H9 (cell line): ENCODE measurements at places on chromosomes 6 and 20. TPM values are rescaled to one million over a fixed set of nuclear protein-coding genes. Genes with fewer than 3 reads are reported as not detected.
A peak's percentile ranks its signal among the peaks of the same experiment; 100 is the strongest.

Gene OVOL2
- total RNA-seq, result 5.8 and 6.4 TPM in 2 replicates

GRCh38 chr6:105993341-105994117, 92.6 kb upstream of the PRDM1 start:
- H3K27ac ChIP-seq, result no peak overlapping the region
- H3K27me3 ChIP-seq, result peaks cover 64% of the 10 kb centered on the region
- peaks cover 4% of the 10 kb centered on the region; the same call in 1 of the 2 replicates for H3K4me1 ChIP-seq
- H3K4me3 ChIP-seq, result peak overlapping the region; percentile 89
- peak; percentile 50 for DNase-seq

GRCh38 chr20:47181056-47181862, 175.2 kb downstream of the ZMYND8 start:
- no peaks in the 10 kb centered on the region for H3K4me1 ChIP-seq
- no peaks in the 10 kb centered on the region for H3K27me3 ChIP-seq
- no peak overlapping the region for H3K4me3 ChIP-seq
- no peak overlapping the region for H3K27ac ChIP-seq

Gene FKBP1C
- total RNA-seq, result 0.52 and 1.2 TPM in 2 replicates

Gene CTNNBL1
- total RNA-seq, result 67.2 and 70.7 TPM in 2 replicates
